ENCODE measurements at places on chromosomes 5 and 9.
A peak's percentile ranks its signal among the peaks of the same experiment; 100 is the strongest.

DNA sequence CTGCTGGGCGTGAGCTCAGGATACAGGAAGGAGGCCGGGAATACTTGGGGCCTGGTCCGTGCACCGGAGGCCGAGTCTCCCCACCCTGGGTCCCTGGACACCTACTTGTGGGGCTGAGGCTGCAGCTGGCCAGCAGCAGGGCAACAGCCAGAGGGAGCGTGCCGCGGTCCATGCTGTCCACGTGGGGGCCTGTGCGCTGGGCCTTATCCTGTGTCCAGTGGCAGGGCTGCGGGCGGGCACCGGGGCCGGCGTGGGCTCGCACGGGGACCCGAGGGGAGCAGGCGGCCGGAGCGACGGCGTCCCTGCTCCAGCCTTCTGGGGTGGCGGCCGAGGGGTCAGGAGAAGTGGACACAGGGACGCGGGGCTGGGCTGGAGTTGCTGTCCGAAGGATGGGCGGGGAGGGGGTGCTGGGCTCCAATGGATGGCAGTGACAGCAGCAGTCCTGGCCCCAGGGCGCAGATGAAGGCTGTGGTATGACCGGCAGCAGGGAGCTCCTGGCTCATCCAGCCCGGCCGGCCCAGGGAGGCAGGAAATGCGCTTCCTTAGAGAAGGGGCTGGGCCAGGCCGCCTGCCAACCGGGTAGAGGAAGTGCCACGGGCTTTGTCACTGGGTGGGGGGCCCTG, at the start of gene ENG:
Gene ENG, minus strand, starts transcription at position 475 of the 623 bp plus-strand sequence. Its CDS starts 303 bp downstream, at position 172.
- DNase-seq, result no peak

- no peak for DNase-seq
Observed at GRCh38 chr9:112774006-112774996, 23.7 kb downstream of the SNX30 start.

- DNase-seq, result no peak
Observed at GRCh38 chr9:96430377-96430776, 12.2 kb upstream of the ZNF367 start.

DNA sequence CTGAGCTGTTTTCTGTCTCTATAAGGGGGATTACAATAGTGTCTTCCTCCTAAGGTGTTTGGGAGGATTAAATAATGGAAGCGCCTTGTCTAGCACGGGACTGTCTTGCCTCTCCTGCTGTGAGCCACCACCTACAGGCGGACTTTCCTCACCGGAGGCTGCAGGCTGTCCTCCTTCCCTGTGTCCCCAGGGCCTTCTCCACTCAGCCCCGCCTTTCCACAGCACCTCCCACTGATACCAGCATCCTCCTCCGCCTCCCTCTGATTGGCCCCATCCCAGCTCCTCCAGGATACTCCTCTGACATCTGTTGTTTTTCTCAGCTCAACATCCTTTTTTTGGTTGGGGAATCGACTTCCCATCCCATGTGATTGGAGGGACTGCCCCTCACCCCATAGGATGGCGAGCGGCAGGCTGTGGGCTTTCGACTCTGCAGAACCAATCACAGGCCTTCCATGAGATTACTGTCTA, 851 bp upstream of the ZDHHC12 start:
- peak; percentile 31 for DNase-seq

DNA sequence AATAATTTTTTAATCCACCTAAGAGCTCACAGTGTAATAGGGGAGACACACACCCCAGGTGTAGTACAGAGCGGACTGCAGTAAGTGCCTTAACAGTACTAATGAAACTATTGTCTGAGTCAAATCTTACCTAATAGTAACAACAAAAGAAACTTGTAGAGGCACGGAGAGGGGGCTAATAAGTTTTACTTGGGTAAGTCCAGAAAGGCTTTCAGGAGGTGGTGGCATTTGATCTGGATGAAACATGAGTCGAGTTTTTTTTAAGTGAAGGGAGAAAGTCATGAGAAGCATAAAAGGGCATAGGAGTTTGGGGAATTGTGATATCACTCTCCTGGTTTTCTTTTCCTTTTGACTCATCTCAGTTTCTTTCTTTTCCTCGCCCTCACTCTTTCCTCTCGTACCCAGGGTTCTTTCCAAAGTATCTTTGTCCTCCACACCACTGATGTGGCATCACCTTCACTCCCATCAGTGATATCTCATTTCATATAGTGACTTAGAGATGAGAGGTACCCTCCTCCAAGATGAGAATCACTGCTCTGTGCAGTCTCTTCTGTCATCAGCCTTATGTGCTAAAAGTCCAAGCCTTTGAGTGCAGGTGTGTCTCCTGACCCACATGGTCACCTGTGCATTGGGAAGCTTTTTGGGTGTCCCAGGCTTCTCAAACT, 2.0 kb downstream of the CTNNA1 start:
- no peak for DNase-seq

- DNase-seq, result no peak
Observed at GRCh38 chr5:93477816-93478215, 103.2 kb downstream of the NR2F1-AS1 start.

DNA sequence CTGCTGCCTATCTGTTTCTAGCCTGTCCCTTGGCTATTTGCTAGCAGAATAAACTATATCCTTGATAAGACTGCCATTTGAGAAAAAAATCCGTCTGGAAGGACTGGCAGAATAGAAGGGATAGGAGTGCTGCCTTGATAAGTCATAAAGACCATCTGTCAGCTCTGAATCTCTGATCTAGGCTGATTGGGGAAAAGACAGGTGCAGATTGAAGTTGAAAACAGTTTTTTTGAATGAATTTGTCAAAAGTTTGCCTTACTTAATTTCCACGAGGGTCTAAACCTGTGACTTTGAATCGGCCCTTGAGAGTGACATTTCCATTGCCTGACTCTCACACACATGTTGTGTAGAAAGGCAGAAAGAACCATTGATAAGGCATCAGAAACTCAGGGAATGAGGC, 218.6 kb downstream of the MAN2A1 start:
- DNase-seq, result no peak

DNA sequence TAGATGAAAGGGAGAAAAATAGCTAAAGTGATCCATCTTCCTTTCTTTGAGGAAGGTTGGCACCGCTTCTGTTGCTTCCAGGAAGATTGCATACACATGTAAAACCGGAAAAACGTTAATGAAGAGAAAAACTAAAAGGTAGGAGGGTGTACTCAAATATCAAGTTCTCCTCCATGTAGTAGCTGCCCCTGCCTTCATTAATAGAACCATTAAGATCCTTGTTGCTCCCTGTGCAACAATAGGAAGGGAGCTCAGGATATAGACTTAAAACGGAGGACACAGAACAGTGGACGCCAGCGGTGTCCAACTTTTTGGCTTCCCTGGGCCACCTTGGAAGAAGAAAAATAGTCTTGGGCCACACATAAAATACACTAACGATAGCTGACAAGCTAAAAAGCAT, 118.9 kb downstream of the TMEM174 start:
- DNase-seq, result no peak

GRCh38 chr9:84371737-84372136, 31.2 kb upstream of the SLC28A3 start:
- no peak for DNase-seq

- no peak for DNase-seq
Observed at GRCh38 chr5:166845044-166845443, 1446.4 kb upstream of the WWC1 start.

GRCh38 chr5:27706832-27707231, 668.4 kb upstream of the CDH9 start:
- DNase-seq, result no peak

DNA sequence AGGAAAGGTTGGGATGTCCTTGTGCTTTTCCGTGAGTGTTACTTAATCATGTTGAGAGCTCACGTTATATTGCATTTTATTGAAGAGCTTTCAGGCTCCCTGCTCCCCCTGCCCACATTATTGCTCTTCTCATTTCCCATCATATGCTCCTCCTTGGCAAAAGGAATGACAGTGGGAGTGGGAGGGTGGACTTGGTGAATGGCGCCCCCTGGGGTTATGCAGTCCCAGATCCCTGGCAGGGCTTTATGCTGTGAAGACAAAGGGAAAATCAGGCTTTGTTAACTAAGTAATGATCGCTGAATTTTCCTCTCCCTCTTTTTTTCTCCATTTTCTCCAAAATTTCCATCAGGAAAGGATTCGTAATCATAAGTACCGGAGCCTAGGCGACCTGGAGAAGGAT, 166.6 kb downstream of the SMARCA2 start:
- DNase-seq, result no peak

- DNase-seq, result no peak
Observed at GRCh38 chr9:135223831-135224230, 136.4 kb downstream of the OLFM1 start.

- no peak for DNase-seq
Observed at GRCh38 chr5:33772380-33772897, 119.4 kb downstream of the ADAMTS12 start.

GRCh38 chr9:117768750-117769395, 64.7 kb downstream of the TLR4 start:
- no peak for DNase-seq

DNA sequence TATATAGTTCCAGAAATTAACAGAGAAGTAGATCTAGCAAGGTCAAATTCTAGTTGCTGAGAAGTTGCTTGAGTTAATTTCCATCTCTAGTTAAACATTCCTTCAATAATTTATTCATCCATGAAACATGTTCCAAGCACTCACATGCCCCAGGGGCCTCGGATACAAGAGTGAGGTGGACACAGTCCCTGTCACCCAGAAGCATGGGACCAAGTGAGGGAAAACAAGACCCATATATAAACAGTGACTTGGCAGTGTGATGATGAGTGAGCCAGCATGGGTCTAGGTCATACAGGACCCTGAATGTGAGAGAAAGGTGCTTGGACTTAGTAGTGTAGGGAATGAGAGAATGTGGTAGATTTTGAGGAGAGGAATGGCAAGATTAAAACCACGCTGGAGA, 216.9 kb downstream of the TTLL11 start:
- DNase-seq, result no peak

GRCh38 chr5:76380346-76381066, 22.6 kb upstream of the IQGAP2 start:
- DNase-seq, result no peak

DNA sequence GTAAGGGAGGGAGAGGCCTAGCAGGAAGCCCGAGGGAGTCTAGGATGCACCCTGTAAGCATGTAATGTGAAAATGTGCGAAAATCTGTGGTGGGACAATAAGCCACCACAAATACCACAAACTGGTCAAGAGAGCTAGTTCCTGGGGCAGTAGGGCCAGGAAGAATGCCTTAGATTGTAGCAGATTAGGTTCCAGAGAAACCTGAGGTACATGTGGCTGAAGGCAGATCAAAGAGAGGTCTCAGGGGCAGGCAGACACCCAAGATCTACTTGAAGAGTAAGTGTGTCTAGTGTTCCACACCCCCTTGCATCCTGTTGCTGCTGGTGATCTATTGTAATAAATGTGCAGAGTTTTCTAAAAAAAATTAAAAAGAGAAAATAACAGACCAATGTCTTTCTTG, 1677.3 kb upstream of the CDH6 start:
- DNase-seq, result no peak

DNA sequence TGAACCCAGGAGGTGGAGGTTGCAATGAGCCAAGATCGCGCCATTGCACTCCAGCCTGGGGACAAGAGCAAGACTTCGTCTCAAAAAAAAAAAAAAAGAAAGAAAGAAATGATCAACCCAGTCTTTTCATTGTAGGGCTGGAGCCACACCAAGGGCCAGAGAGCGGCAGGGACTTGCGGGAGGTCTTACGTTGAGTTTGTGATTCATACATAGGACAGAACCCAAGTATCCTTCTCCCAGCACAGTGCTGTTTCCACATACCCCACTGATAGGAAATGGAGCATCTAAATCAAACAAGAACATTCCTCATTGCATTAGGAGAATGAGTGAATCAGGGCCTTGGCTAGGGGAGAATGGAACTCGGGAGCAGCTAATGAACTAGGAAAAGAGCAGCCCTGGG, 3.5 kb upstream of the TNIP1 start:
- DNase-seq, result no peak

DNA sequence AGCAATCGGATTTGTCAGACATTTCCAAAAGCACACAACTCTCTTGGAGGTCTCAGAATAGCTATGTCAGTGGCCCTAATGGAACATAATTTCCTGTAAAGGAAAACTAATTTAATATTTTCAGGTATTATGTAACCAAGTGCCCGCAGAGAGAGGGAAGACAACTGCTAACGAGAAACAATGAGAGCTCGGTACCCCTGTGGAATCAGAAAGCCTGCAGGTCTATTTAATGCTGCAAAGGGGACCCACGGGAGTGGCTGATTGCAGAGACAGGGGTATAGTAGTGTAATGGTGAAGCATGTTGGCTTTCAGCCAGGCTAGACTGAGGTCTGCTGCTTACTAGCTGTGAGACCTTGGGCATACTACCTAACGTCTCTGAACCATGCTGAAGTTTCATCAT, 508.1 kb upstream of the BRINP1 start:
- DNase-seq, result no peak

DNA sequence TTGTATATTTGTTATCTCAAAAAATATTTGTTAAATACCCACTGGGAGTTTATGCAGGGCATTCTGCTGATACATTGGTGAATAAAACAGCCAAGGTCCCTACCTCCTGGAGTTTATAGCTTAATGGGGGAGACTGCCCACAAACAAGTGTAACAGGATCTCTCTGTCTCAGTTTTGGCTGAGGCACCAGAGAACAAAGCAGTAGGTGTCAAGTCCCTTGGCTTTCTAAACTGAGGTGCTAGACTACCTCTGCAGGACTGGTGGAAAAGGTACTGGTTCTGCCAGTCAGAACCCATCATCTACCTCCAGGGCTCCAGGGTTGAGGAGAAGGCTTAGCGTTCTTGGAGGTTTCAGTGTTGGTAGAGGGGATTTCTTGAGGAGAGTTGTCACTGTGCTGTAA, 188.4 kb upstream of the ELL2 start:
- no peak for DNase-seq

DNA sequence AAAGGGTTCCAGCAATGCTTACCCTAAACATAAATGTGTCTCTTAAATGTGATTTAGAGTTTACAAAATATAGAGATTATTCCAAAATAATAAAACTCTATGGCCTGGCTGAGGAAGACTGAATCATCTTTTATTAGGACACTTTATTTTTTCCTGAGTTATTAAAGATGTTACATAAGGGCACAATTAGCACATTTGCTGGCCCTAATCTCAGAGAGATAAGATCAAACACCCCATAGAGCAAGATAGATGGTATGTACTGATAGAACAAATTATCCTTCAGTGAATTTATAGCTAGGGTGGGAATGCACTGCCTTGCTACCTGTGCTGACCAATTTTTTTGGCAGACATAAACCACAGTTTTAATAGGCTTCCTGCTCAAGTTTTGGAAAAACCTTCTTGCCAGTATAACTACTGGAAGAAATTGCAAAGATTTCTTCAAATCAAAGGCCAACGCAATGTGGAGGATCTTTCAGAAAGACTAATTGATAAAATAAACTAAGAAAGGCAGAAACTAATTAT, 367.1 kb upstream of the MPDZ start:
- no peak for DNase-seq

- no peak for DNase-seq
Observed at GRCh38 chr9:136378170-136379002, 4.9 kb upstream of the CARD9 start.

GRCh38 chr9:111198936-111199335, 131.1 kb downstream of the OR2K2 start:
- DNase-seq, result no peak

All from CD8-positive, alpha-beta T cell (primary cell).